ENCODE measurements at places on chromosomes 11 and 22.

- peak; percentile 95 for DNase-seq
Observed at GRCh38 chr11:102495161-102496042, 35.1 kb downstream of the MMP7 start.

DNA sequence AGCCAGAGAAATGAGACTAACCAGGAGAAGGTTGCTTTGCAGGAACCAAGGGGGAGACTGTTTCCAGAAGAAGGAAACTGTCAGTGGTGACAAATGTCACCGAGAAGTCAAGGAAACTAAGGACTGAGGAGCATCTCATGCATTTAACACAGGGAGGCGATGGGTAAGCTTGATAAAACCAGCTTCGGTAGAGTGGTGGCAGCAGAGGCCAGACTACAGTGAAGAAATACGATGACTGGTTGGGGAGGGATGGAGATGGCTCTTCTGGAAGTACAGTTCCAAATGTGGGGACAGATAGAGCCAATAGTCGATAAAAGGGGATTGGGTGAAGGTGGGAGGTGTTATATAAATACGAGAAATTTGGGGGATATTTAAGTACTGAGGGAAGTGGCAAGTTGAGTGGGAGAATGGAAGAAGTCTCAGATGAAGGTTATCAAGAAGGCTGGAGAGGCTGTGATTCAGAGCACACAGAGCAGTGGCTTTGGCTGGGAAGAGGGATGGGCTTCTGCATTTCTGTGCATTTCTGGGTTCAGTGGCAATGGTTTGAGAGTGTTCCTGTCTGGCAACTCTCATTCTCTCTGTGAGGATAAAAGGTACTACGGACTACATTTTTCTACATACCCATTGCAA, 29.2 kb downstream of the SC5D start:
- DNase-seq: peak; percentile 76

DNA sequence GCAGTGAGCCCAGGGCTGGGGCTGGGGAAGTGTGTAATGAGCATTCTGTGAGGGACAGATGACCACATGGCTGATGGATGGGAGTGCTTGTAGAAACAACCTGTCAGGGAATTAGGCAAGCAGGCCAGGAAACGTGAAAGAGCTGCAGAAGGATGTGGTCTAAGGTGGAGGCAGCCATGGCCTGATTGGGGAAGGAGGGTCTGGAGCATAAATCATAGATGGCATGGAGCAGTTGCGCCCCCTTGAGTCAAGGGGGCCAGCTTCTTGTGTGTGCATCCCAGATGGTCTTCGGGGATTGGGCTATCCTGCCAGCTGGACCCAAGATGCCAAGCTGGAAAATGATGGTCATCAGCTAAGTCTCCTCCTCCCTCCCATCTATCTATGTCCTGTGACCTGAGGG, 119.4 kb upstream of the CLPB start:
- DNase-seq: no peak

- DNase-seq: no peak
Observed at GRCh38 chr11:16341853-16342252, 14.5 kb downstream of the SOX6 start.

All from PC-3 (cell line).